Regular cardiac myocyte (primary cell): ENCODE measurements at places on chromosomes 2 and 18. TPM values are rescaled to one million over a fixed set of nuclear protein-coding genes. Genes with fewer than 3 reads are reported as not detected.

CD8B2 gene
- total RNA-seq = not detected in 2 replicates

ARHGAP15 gene
- not detected in 2 replicates for total RNA-seq

COL4A3 gene
- total RNA-seq = 0.58 and 11.0 TPM in 2 replicates

TEKT4 gene
- total RNA-seq = not detected in 2 replicates

MYO1B gene
- 241 and 418 TPM in 2 replicates for total RNA-seq

MATN3 gene
- total RNA-seq = 0.28 and 0.58 TPM in 2 replicates

SIX3 gene
- not detected in 2 replicates for total RNA-seq

PKP4 gene
- total RNA-seq = 36.6 and 40.1 TPM in 2 replicates

FAP gene
- total RNA-seq = 41.2 and 274 TPM in 2 replicates

PLGLB2 gene
- total RNA-seq = 0.38 and 2.3 TPM in 2 replicates

RAPGEF4 gene
- total RNA-seq = 0.77 and 9.6 TPM in 2 replicates

ZNF892 gene
- 4.0 and 4.8 TPM in 2 replicates for total RNA-seq

FAM161A gene
- 2.3 and 2.5 TPM in 2 replicates for total RNA-seq

SPTBN1 gene
- 456 and 469 TPM in 2 replicates for total RNA-seq

REG1B gene
- not detected in 2 replicates for total RNA-seq

DSC2 gene
- under 0.01 TPM in 2 replicates for total RNA-seq

FER1L5 gene
- 0.96 and 2.3 TPM in 2 replicates for total RNA-seq

RNF152 gene
- total RNA-seq = 60.3 and 90.5 TPM in 2 replicates

ZFP36L2 gene
- 2.3 and 3.9 TPM in 2 replicates for total RNA-seq

DDX1 gene
- 64.5 and 129 TPM in 2 replicates for total RNA-seq

ITGB6 gene
- total RNA-seq = 0.19 and 0.28 TPM in 2 replicates

NEU2 gene
- total RNA-seq = not detected in 2 replicates

DSG4 gene
- not detected in 2 replicates for total RNA-seq

GNAL gene
- under 0.01 and 0.28 TPM in 2 replicates for total RNA-seq

RNMT gene
- total RNA-seq = 20.3 and 36.9 TPM in 2 replicates

POTEC gene
- under 0.01 TPM in 2 replicates for total RNA-seq

LIMS3 gene
- 1.1 and 1.5 TPM in 2 replicates for total RNA-seq

SLC9A2 gene
- total RNA-seq = under 0.01 TPM in 1 of 2 replicates, not detected in the other

TUBA3E gene
- total RNA-seq = not detected in 2 replicates

UGT1A10 gene
- total RNA-seq = not detected in 2 replicates

CROCC2 gene
- not detected in 2 replicates for total RNA-seq

GTF3C2 gene
- 14.1 and 19.2 TPM in 2 replicates for total RNA-seq
